ENCODE measurements at places on chromosomes 3 and 15.

GRCh38 chr3:189806171-189806951 lies 175.2 kb downstream of the TP63 start:
- no peak for DNase-seq

DNA sequence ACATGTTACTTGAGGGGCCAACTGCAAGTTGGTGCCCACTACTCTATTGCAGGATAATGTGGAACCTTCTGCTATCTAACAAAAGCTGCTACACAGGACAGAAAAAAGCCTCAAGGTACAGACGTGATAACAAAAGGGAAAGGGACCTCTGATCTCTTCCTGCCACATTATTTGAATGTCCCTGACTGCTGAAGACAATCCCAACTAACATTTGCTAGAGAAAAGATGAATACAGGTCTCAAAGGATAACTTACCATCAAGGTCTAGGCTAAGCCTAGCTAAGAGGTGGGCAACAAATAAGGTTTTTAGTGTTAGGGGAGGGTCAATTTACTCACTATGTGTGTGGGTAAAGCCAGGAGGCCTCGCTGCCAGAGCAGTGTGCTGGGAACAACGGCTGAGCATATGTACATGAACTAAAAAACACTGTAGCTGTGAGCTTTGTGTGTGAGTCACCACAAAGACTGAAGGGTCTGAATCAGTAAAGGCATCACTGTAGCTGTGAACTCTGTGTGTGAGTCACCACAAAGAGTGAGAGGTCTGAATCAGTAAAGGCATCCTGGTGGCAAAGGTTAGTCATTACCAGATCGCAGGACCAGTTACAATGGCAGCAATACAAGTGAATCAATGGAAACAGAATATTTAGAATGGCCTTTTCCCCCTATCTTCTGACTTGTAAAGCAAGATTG lies 111.7 kb downstream of the LMLN start:
- DNase-seq: peak; percentile 47

DNA sequence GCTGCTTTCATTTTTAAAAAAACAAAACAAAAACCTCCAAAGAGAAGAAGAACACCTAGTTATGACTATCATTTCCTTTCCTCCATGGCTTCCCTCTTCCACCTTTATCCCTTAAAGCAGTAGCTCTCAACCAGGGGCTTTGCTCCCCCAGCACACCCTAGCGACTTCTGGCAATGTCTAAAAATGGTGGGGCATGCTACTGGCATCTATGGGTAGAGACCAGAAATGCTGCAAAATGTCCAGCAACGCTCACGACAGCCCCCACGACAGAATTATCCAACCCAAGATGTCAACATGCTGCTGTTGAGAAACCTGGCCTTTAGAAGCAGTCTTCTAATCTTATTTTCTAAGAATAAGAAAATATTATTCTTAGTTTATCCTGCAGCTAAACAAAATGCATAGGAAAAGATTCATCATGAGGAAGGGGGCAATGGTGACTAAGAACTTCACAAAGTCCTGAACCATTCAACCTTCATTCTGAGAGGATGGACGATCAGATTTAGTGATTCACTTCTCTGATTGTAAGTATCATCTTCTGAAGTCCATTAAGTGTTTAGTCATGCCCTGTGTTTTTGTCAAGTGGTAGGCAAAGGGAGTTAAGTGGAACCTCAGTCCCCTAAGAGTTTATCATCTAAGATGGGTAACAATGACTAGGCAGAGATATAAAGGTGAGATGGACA lies 81.7 kb downstream of the CCNL1 start:
- no peak for DNase-seq

DNA sequence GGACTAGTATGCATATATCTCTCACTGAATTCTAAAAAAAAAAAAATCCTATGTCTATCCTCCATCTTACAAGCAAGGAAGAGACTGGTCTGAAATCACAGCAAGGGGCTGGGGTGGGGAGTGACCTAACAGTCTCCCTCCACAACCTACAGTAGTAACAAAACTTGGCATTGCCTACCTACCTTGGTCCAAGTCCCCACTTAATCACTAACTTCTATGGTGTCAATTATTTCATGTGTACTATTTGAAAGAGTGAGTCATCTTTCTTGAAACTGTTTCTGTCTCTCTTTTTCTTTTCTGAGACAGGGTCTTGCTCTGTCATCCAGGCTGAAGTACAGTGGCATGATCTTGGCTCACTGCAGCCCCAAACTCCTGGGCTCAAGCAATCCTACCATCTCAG lies 36.8 kb downstream of the CHAC1 start:
- DNase-seq: no peak

- DNase-seq: no peak
Measured at GRCh38 chr3:122886946-122887345, 92.1 kb downstream of the SLC49A4 start.

DNA sequence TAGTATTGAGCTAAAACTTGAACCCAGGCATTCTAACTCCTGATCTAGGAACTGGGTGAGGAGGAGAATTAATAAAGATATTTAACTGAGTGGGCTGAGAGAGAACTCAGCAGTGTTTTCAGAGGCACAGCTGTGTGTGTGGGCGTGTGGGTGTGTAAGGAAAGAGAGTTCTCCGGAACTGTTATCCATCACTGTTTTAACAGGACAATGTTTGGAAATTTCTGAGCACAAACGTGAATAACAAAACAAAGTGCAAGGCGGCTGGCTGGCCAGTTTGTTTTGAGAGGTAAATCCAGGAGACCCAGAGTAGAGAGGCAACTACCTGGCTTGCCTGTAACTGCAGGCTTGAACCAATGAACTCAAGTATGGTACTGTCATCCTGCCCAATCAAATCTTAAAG lies 5.0 kb upstream of the PTPN9 start:
- no peak for DNase-seq

DNA sequence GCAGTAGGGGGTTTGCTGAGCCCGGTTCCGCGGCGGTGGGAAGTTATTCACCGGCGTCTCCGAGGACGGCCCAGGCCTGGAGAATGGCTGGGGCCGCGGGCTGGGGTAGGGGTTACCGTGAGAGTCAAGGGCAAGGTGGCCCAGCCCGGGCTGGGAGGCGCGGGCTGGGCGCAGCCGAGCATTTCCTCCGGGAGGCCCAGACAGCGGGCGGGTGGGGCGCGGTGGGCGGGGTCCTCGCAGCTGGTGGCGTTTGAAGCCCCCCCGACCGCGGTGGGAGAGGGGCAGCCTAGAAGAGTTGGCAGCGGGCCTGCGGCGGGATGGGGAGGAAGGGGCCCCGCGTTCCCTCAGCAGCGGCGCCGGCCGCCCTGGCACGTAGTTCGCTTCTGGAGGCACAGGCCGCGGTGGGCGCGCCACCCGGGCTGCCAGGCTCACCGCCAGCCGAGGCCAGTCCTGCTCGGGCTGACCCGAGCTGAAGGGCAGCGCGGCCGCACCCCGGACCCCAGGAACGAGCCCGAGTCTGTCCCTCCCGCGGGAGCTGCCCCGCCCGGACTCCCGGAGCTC lies 960 bp upstream of the KLF13 start:
- peak; percentile 45 for DNase-seq

- no peak for DNase-seq
Measured at GRCh38 chr15:68299436-68299835, 21.9 kb downstream of the FEM1B start.

DNA sequence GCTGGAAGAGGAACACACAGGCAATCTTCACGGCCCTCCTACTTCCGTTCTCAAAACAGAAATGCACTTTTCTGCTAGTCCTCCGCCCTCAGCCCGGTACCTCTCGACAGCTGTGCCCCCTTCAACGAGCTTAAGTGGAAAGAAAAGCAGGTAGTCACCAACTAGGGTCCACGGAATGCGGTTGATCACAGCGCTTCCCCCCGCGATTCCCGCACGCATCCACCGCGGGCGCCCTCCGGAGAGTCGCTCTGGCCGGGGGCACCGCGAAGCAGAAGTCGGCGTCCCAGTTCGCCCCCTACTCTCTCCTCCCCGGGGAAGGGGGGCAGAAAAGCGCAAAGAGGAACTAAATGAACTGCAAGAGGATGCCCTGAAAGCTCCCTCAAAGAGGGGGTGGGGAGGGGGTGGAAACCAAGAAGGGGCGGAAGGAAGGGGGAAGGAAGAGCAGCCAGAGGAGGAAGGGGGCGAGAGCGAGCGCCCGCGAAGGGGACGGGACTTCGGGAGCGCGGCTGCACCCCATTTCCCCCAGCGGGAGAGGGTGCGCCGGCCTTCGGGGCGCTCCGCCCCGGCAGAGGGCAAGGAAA lies 738 bp downstream of the ACAP2 start:
- DNase-seq: peak; percentile 28

DNA sequence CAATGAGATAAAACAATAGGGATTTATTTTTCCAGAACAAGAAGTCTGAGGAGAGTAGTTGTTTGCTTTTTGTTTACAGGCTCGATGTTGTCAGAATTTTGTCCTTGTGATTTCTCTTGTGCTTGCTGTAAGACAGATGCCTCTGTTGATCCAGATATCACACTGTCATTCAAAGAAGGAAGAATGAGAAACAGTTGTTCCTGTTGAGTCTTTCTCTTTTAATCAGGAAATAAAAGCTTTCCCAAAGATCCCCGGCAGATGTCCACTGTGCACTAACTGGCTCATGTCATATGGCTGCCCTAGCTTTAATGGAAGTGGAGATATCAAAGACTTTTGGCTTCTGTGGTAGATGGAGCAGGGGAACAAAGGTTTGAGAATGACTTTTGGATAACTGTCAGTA lies 6.8 kb downstream of the SERPINI1 start:
- no peak for DNase-seq

DNA sequence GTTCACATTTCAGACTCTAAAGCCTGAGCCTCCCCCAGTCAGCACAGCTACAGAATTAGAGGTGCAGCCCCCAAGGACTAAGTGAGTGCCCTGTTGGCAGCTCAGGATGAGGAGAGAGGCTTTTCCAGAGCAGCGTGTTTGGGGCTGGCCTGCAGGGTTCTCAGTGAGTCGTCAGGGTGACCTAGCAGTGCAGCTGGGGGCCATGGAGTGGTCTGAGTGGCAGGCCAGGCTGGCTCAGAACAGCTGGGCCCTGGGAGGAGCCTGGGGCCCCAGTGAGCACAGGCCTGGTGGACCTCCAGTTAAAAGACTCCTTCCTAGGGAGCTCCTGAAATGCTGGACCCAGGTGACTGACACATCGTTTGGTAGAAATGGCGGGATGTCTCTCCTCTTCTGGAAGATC lies 108.3 kb downstream of the SLC49A4 start:
- DNase-seq: no peak

GRCh38 chr15:62999923-63000561 lies 42.5 kb upstream of the TPM1 start:
- no peak for DNase-seq

DNA sequence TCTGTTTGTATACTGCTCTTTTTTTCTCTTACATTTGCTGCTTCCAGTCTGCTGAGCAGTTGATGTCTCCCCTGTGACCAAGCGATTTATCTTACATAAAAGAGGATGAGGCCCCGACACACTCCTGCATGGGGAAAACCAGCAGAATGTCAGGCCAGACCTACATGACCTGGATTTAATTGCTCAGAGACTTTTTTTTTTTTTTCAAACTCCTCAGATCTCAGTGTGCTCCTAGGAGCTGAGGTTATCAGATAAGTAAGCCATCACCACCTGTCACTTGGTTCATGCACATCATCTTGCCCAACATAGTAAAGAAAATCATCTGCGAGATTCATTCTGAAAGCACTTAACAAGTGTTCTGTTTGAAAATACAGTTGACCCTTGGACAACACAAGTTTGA lies 163.1 kb downstream of the PLCL2 start:
- no peak for DNase-seq

GRCh38 chr3:124769462-124769861 lies 39.2 kb downstream of the UMPS start:
- no peak for DNase-seq

- no peak for DNase-seq
Measured at GRCh38 chr3:4708230-4708629, 215.1 kb downstream of the ITPR1 start.

DNA sequence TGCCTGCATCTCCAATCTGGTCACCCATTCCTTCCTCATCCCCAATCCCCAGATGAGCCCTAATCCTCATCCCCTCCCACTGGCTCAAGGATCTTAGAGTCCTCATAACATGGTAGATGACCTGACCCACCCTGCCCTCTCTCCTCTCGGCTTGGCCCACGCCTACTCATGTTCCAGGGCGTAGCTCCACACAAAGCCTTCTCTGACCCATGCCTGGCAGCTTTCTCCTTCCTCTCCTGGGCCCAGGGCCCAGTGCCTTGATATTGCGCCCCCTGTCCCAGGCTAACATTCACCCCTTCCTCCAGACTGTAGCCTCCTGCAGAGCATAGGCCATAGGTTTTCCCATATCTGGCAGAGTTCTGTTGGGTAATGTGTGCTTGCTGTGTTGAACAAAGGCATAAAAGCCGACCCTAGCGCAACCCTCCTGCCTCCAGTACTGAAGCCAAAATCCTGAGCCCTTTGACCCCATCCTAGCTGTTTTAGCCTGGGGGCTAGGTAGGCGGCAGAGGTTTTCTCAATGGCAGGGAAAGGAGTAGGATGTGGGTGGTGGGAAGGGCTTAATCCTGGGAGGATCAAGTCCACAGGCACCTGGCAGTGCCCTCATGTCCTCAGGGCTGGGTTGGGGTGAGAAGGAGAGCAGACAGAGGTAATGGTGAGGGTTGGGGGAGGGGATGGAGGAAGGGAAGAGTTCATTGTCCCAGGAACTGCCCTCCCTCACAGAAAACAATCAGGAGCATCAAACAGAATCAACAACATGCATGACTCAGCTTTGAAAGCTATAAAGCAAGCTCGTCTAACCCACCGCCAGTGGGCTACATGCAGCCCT lies 35.5 kb downstream of the MESD start:
- DNase-seq: no peak

- no peak for DNase-seq
Measured at GRCh38 chr3:81838457-81838856, 77.0 kb upstream of the GBE1 start.

DNA sequence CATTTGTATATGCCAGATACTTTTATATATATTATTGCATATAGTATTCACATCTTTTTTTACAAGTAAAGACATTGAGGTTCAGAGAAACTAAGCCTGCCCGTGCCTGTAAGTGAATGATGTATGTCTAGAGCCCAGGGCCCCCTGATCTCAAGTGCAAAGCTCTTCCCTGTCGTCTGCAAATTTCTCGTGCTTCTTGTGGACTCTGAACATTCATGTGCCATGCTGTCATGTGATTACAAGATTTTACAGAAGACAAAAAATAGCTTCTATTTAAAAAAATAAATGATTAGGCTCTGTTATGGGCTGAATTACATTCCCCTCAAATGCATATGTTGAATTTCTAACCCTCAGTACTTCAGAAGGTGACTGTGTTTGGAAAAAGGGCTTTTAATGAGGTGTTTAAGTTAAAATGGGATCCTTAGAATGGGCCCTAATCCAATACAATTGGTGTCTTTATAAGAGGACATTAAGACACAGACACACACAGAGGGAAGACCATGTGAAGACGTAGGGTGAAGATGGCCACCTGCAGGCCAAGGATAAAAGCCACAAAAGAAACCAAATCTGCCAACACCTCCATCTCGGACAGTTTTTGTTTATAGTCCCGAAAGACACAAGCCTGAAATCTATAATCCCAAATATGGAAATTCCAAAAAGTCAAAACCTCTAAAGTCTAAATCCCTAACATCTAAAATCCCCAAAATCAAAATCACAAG lies 3.9 kb upstream of the MASP1 start:
- DNase-seq: no peak

DNA sequence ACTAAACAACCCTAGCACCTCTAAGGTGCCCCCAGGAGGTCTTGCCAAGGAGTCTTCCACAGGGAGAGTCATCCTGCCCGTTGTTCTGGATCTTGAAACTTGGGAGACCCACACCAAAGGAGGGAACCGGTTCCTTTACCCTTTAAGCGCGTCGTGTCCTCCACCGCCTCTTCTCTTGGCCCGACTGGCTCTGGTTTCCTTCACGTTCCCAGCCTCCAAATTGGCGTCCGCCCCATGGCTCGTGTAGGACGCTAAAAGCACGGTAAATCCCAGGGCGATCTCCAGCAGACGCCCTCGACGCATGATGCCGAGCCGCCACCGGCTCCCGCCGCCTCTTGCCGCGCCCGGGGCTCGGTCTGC lies 1.1 kb downstream of the FBN1 start:
- DNase-seq: no peak
